ENCODE measurements at places on chromosomes 12 and 14.

- DNase-seq = no peak
Observed at GRCh38 chr14:31933716-31934115, 143.4 kb upstream of the ARHGAP5 start.

DNA sequence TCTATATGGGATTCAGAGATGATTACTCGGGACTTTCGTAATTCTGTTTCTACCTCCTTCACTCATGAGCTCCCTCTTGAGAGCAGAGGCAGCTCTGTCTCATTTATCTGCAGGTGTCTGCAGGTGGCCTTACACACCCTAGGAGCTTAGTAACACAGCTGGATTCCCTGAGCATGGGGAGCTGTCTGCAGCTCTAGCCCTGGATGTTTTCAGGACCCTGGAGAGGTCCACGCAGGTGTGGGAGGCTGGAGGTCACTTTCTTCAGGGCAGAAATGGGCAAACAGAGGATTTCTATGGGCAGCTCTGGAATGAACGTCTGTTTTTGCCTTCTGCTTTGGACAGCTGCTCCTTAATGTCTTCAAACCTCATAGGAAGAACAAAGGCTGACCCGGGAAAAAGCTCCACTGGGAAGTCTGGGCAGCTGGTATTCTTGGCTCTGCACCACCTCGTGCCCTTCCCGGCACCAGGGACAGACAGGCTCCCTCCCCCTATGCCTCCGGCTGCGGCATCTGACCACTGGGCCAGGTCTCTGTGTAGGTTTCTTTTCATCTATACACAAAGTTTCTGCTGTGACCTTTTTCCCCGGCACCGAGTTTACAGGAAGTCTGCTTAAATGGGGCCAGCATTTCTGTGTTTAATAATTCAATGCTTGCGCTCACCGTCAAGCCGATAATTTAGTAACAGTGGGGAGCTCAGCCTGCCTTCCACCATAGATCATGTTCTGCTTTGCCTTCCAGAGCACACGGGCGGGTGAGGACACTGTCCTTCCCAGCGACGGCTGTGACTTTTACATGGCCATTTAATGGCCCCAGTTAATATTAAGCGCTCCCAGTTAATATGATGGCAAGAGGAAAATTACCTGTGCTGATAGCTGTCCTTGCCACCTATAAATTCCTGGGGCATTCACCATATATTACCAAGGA is 320.2 kb upstream of the SFSWAP start:
- peak; percentile 34 for DNase-seq

- peak; percentile 99 for DNase-seq
Observed at GRCh38 chr14:39174560-39175444, at the start of gene PNN. TSS of gene PNN (plus strand) at chr14:39175254. CDS start at chr14:39175280, 26 bp downstream.

DNA sequence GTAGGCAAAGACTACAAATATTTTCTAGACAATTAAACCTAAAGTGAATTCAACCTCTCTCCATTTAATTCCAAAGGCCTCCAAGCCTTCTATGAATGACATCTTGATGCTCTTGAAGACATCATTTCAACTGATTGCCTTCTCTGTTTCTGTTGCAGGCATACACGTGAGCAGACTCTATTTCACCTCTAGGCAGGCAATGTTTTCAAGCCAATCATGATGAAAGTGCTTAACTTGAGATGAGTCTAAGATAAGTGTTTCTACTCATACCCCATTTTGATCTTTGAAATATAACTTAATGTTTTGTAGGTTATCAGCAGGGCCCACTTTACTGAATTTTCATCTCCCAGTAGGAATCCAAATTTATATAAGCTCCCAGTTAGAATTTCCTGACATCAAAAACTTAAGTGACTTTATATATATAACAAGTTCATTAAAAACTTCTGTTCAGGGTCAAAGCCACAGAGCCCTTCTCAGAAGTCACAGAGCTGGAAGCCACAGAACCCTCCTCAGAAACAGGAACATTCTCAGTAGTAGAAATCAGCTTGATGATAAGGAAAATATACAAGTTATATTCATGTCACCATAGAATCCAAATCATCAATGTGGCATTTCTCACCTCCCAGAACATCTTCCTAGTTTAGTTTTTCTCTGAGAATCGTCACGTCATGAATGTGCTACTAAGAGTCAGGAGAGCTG is 108.5 kb downstream of the PHLDA1 start:
- DNase-seq = no peak

DNA sequence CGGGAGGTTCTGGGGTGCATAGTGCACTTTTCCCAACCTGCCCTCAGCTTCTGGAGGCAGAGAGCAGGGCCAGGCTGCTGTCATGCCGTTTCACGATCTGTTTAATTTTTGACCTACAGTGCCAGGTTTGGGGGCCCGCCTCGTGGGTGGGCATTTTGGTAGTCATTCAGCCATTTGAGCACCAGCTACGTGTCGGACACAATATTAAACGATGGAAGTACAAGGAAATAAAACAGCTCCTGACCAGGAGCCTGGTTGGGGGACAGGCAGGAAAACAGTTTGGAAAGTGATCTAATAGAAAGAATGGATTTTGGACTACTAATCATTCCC is 708 bp downstream of the FNTB start:
- no peak for DNase-seq

- no peak for DNase-seq
Observed at GRCh38 chr12:24889411-24889810, 59.5 kb downstream of the BCAT1 start.

DNA sequence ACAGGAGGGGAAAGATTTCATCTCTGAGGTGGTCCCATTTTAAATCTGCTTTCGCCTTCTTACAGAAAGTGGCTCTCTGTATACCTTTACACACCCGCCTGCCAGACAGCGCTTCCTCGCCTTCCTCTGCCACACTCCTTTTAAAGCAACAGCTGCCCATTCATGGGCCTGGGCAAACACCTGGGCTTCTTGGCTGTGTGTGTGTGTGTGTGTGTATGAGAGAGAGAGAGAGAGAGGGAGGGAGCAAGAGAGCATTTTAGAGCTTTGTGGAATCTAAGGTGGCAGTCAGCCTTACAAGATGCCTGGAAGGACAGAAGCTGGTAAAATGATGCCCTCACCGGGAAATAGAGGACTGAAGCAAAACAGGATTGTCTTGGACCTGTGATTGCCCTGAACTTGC is 20.0 kb downstream of the PTHLH start:
- DNase-seq = no peak

GRCh38 chr12:64065881-64066451 is 156.1 kb downstream of the KICS2 start:
- DNase-seq = no peak

DNA sequence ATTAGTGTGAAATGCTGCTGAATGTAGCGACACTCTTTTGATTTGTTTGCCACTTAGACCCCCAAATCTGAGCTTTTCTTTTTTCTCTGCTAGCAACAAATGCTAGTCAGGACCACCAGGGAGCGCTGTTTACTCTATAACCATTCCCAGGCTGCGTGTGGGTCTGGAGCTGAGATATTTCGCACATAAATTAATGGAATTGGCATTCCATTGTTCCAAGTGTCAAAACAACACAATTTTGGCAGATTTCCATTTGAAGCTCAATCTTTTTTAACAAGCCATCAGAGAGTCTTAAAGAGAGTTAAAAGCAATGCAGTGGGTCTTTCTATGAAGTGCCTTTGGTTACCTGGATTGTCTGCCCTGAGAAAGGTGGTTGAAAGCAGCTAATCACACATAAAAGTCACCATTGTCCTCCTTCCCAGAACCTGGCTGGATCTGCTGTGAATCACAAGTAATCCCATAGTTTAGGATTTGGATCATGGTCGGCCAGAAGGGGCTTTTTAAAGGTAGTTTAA is 7.4 kb upstream of the TMEM132C start:
- peak; percentile 35 for DNase-seq

- no peak for DNase-seq
Observed at GRCh38 chr12:116504438-116504837, 54.7 kb upstream of the MAP1LC3B2 start.

- peak; percentile 31 for DNase-seq
Observed at GRCh38 chr12:25653487-25654175, 100.5 kb upstream of the LMNTD1 start.

DNA sequence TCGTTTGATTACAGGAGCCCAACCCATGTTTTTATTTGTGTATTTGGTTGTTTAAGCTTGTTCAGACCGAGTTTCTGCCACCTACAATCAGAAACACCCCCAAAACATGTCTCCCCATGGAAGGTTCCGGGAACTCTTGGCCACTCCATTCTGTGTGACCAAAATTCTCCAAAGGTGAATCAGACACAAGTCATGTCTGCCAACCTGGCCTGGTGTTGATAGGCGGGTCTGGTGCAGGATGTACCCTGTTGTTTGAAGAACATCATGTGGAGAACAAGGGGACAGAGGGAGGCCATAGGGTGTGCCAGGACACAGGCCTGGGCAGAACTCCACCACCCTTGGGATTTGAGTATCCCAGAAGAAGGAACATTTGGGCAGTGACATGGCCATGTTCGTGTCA is 147.1 kb upstream of the MYL2 start:
- no peak for DNase-seq

- DNase-seq = no peak
Observed at GRCh38 chr12:15495746-15496145, 173.4 kb downstream of the PTPRO start.

GRCh38 chr12:128649902-128650301 is 173.9 kb downstream of the SLC15A4 start:
- no peak for DNase-seq

DNA sequence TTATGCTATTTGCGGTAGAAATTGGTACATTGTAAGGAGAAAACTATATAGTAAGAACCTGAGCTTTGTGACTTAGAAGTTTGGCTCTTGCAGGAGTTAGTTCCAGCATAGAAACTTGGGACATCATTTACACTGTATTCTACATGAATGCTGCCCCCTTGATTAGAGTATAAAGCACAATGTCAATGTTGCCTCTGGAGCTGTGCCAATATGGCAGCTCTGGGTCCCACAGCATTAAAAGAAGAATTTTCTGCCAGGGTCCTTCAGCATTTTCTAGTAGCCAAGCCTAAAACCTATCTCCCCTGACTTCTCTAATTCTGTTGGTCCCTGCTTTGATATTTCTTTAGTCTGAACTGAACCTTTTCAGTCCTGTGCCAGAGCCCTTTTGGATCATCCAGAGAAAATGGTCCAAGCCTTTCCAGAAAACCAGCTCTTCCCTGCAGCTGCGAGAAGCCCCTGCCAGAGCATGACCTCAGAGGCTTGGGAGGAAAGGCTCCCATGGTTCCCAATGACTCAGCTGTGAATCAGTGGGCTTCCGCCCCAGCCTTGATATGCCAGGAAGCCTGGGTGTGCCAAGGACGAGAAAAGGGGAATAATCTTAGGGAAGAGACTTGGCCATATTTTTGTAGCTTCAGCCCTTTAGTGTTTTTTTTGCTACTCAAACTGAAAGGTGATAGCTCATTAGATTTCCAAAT is 43.2 kb downstream of the PLEKHG7 start:
- DNase-seq = peak; percentile 94

DNA sequence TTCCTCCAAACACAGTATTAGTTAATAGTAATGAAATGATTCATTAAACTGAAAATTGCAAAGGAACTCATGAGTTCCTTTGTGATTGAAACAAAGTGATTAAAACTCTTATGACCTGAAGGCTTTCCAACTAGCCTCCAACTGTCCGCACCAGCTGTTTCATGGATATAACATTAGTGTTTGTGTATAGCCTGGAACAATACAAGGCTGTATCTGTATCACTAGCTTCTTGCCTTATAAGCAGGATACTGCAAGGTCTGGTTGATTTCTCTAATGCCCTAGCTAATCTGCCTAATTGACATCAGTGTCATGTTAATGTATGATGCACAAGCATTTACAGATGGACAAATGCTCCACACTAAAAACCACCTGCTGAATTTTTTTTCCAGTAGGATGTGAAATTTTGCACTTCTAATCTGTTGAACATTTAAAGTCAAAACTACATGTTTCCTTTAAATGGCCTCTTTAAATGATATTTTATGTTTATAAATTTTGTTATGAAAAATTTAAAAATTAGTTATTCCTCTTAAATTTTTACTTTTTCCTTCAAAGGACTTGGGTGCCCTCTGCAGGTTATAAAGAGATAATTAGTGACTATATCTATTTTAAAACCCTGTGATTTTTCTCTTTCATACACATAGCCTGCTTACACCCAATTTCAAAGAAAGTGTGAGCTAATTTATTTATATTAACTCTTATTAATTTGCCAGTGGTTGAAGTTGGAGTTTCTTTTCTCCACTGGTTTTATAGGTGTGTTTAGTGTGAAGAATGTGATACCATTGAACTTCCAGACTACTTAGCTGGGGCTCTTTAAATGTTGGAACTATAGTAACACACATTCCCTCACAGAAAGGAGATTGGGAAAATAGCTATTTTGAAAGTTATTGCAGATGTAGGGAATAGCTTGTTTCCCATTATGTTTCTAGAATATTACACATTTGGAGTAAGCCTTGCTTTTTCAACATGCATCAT is 25.4 kb downstream of the AP5M1 start:
- DNase-seq = no peak

DNA sequence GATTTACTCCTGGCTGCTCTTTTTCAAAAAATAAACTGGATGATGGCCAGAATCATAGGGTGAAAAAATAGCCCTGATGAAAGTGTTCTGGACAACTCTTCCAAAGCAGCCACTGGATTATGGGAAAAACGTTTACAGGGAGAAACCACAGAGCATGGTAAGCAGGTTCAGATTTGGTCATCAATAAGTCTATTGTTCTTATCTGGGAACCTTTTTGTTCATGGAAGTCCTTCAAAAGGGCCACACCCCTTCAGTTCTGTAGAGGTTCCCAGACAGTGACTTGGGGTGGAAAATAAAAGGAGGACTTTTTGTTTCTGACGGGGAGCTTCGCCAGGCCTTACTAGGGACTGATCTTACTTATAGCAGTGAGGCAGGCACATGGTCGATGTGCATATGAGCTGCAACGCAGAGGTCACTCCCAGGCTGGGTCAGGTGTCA is 117.4 kb upstream of the SLC38A2 start:
- no peak for DNase-seq

DNA sequence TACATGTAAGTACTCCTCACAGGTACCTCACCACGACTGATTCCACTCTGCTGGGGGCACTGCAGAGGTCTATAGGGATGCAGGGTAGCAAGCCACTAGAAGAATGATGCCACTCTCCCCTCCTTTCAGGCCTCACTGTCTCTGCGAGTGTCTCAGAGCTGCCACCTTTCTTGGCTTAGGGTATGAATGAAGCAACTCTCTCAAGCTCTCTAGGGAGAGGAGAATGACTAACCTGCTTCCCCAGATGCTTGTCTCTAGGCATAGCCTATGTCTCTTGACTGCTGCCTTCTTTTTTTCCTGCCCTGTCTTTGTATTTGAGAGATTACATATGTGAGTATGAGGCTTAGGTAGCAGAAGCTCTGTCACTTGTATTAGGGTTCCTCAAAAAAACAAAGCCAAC is 566.5 kb upstream of the ATP2B1 start:
- no peak for DNase-seq

DNA sequence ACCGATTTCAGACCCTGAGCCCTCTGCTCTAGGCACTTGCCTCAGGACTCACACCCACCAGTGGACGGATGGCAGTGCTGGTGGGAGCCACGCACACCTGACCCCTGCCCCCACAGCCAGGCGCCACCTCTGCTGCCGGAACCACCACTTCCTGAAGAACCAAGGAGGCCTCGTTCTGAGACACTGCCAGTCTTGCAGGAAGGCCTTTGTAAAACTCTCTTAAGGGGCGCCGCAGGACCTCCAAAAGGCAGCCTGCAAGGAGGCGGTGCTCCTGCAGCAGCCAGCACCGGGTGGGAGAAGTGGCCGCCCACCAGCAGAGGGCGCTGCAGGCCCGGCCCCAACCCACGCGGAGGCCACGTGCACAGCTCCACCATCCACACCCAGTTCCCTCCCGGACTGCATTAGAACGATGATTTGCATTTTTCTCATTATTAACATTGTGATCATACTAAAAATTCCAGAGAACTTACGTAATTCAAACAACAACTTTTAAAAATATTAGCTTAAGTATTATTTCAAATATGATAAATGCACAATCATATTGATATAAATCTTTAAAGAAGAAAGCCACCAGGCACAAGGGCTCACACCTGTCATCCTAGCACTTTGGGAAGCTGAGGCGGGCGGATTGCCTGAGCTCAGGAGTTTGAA is 12.8 kb downstream of the STX2 start:
- DNase-seq = peak; percentile 30
